ENCODE measurements at places on chromosomes 5 and 9.

DNA sequence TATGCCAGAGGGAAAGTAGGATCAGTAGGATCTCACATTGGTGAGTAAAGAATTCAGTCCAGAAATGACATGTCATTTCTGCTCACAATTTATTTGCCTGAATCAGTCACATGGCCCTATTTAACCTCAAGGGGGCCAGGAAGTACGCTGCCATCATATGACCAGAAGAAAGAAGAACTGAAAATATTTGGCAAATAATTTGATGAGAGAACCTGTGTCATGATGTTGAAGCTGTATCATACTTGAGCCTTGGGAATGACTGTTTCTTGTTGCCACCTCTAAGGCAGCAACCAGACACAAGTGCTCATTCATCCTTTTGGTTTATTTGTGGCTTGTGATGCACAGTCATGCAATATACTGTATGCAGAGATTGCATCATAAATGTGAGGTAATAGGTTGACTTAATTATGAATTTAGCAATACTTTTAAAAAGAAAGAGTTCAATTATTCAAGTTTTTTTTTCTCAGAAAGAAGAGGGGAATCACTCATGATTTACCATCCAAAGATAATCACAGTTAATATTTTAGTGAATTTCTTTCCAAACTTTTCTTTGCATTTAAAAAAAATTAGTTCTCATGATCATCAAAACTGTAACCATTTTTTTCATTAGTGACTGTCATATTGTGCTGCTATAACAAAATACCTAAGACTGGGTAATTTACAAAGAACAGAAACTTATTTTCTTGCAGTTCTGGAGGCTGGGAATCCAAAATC is 8.2 kb upstream of the ZFYVE16 start:
- peak; percentile 58 for DNase-seq

GRCh38 chr9:13532407-13532806 is 252.9 kb upstream of the MPDZ start:
- DNase-seq = no peak

DNA sequence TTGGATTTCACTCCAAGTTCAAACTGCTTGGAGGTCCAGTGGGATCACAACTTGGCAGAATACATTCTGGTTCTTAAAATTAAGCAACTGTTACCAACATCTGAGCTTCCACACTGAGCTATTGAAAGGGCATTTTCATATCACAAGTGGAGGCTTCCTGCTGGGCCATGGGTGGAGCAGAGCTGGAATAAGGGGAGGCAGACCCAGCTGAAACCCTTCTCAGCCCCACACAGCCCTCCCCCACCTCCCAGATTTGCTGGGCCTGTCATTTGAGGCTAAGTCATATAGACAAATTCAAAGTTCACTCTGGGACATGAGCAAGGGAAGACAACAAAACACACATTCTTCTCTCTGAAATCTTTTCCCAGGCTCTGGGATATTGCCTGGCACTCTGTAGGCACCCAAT is 79.9 kb downstream of the ACTL7B start:
- DNase-seq = no peak

GRCh38 chr5:90560771-90561170 is 2.2 kb downstream of the ADGRV1 start:
- no peak for DNase-seq

GRCh38 chr5:174459832-174460448 is 264.4 kb upstream of the MSX2 start:
- no peak for DNase-seq

DNA sequence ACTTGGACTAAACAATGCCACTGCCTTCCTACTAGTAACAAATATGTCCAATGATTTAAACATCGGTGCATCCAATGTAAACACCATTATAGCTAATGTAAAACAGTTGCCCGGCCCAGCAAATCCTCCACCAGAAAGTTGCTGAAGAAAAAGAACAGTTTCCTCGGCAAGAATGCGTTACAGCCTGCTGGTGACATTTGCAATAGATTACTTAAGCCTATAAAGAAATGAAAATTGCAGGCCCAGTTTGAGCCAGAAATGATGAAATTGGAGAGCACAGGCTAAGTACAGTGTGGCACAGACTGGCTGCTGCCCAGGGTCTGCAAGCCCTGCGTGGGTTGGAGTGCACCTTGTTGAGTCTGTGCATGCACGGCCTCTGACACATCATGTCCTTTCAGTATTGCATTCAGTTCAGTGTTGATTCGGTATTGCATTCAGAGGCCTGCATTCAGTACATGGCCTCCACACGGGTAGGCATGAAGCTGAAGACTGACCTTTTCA is 406.0 kb upstream of the KLF4 start:
- DNase-seq = no peak

DNA sequence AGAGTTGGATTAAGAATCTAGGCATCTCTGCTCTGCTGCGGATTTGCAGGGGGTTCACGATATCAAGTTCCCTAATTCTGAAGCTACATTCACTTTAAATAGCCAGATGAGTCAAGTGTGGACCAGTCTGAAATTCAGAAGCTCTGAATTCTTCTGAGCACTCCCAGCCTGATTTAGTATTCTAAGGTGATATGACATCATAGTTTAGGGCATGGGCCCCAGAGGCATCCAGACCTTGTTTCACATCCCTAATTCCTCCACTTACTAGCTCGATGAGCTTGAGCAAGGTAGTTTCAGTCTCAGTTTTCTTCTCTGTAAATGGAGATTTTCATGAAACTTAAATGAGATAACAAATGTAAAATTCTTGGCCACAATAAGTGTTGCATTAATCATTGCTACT is 65.2 kb downstream of the TMEM167A start:
- no peak for DNase-seq

DNA sequence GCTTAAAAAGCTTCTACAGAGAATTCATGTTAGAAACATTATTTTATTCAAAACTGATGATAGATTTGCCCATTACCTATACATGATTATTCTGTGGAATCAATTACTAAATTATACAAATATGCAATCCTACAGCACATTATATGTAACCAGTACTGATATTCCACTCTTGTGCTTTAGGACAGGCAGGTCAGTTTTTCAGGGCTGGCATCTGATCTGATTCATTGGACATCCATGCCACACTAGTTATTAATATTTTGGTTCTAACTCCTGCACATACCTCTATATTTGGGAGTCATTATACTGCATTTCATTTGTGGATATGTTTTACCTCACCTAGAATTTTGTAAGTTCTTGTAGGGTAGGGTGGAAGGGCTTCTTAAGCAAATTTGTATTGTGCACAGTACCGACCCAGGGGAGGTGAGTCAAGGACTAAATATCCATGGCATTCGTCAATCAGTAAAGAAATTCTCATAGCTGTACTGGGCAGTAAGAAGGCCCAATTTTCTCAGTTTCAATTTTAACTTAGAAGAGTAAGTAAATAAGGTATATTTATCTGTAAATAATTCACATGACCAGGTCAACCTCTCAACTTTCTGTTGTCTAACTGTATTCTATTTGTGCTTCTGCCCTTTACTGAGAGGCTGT is 33.5 kb downstream of the ELOVL7 start:
- DNase-seq = no peak

GRCh38 chr5:125829349-125829748 is 593.9 kb upstream of the GRAMD2B start:
- no peak for DNase-seq

Data from OCI-M1 (cell line).